ENCODE measurements at places on chromosomes 6 and 20. TPM values are rescaled to one million over a fixed set of nuclear protein-coding genes. Genes with fewer than 3 reads are reported as not detected.
A peak's percentile ranks its signal among the peaks of the same experiment; 100 is the strongest.

The SPAG4 gene
- 1.3 TPM for total RNA-seq

The TUBB2B gene
- total RNA-seq = not detected

- H3K36me3 ChIP-seq = no peaks in the 10 kb centered on the region
- no peaks in the 10 kb centered on the region for H3K27me3 ChIP-seq
- no peak for DNase-seq
- H3K4me1 ChIP-seq = peaks cover 10% of the 10 kb centered on the region
Observed at GRCh38 chr6:158706369-158706982, 56.6 kb downstream of the SYTL3 start.

GRCh38 chr6:1136415-1136774, 175.5 kb upstream of the FOXQ1 start:
- H3K27ac ChIP-seq = no peak overlapping the region
- H3K4me1 ChIP-seq = no peaks in the 10 kb centered on the region
- H3K27me3 ChIP-seq = no peaks in the 10 kb centered on the region
- DNase-seq = no peak
- no peak overlapping the region for H3K4me3 ChIP-seq
- H3K36me3 ChIP-seq = no peaks in the 10 kb centered on the region

GRCh38 chr20:290084-290831, at the start of gene C20orf96:
C20orf96 (minus strand) TSS chr20:290750; CDS start chr20:290610, 140 bp downstream.
- DNase-seq = peak; percentile 85
- peak within 1 kb of the TSS; percentile 68 for H3K4me3 ChIP-seq
- peak within 1 kb of the TSS; percentile 29 for H3K27ac ChIP-seq
- no peaks in the 10 kb centered on the region for H3K36me3 ChIP-seq

GRCh38 chr6:40901322-40902055, 137.5 kb downstream of the UNC5CL start:
- H3K4me1 ChIP-seq = no peaks in the 10 kb centered on the region
- H3K4me3 ChIP-seq = no peak overlapping the region
- no peaks in the 10 kb centered on the region for H3K36me3 ChIP-seq
- no peak overlapping the region for H3K27ac ChIP-seq

DNA sequence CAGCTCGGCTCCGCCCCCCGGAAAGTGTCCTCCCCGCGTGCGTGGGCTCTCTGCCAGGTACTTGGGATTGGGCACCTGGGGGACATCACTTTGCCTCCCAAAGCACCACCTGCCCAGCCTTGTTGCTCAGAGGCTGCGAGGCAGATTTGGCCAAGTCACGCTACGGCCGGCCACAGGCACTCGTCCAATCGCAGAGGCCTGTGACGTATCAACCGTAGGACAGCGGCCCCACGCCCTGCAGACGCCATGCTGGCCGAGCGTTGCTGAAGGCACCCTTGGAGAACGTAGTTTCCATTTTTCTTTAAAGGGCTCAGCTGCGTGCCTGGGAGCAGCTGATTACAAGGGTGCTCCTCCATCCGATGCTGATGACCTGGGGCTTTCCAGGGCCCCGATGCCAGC, 3.1 kb downstream of the NTSR1 start:
- no peaks in the 10 kb centered on the region for H3K36me3 ChIP-seq
- DNase-seq = no peak
- peaks cover 19% of the 10 kb centered on the region for H3K27me3 ChIP-seq
- H3K27ac ChIP-seq = no peak overlapping the region
- H3K4me3 ChIP-seq = no peak overlapping the region

DNA sequence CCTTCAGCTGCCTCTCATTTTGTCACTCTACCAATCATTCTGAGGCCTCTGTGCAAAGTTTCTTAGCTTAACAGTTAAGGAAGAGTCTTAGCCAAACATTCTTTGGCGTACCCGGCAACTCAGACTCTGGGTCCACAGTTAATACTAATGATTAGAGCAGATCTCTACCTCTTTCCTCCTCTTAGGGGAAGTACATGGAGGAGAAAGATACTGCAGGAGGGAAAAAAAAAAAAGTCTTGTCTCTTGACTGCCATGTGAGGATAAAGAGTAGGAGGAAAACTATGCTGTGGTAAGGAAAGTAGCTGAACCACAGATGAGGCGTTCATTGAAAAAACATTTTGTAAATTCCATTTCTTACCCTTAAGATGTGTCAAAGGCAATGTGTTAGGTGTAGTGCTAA, 44.0 kb upstream of the MARCKS start:
- no peaks in the 10 kb centered on the region for H3K4me1 ChIP-seq
- DNase-seq = no peak
- H3K36me3 ChIP-seq = no peaks in the 10 kb centered on the region
- H3K27me3 ChIP-seq = no peaks in the 10 kb centered on the region
- no peak overlapping the region for H3K27ac ChIP-seq

- H3K27ac ChIP-seq = no peak overlapping the region
- no peaks in the 10 kb centered on the region for H3K36me3 ChIP-seq
- no peaks in the 10 kb centered on the region for H3K4me1 ChIP-seq
- DNase-seq = no peak
- H3K4me3 ChIP-seq = no peak overlapping the region
Observed at GRCh38 chr6:14968056-14968637, 277.7 kb upstream of the JARID2 start.

- no peaks in the 10 kb centered on the region for H3K36me3 ChIP-seq
- no peaks in the 10 kb centered on the region for H3K4me1 ChIP-seq
Observed at GRCh38 chr6:113707194-113707593, 150.0 kb upstream of the MARCKS start.

GRCh38 chr6:164109770-164110140, 695.2 kb downstream of the QKI start:
- H3K4me1 ChIP-seq = no peaks in the 10 kb centered on the region
- no peak overlapping the region for H3K4me3 ChIP-seq
- DNase-seq = no peak
- no peak overlapping the region for H3K27ac ChIP-seq

DNA sequence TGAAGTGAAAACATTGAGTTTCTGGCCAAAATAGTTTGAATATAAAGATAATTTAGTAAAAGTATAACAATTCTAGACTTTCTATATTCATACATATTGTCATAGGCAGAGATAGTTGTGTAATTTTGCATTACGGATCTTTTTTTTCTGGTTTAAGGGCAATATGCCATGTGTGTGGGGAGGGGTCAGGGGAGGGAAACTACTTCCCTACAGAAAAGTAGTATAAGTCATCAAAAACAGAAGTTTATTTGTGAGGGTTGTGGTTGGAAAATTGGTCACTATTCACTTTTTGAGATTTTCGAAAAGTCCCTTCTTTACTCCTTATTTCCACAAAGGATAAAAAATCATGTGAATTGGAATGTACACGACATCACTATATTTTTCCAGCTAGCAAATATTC, 288.2 kb upstream of the PREP start:
- H3K27ac ChIP-seq = no peak overlapping the region
- H3K4me3 ChIP-seq = no peak overlapping the region
- no peaks in the 10 kb centered on the region for H3K27me3 ChIP-seq
- no peak for DNase-seq
- H3K36me3 ChIP-seq = no peaks in the 10 kb centered on the region
- H3K4me1 ChIP-seq = no peaks in the 10 kb centered on the region

- no peak overlapping the region for H3K27ac ChIP-seq
- no peaks in the 10 kb centered on the region for H3K36me3 ChIP-seq
- no peak overlapping the region for H3K4me3 ChIP-seq
- DNase-seq = no peak
- H3K4me1 ChIP-seq = no peaks in the 10 kb centered on the region
- no peaks in the 10 kb centered on the region for H3K27me3 ChIP-seq
Observed at GRCh38 chr6:70110126-70111022, 192.5 kb downstream of the COL9A1 start.

DNA sequence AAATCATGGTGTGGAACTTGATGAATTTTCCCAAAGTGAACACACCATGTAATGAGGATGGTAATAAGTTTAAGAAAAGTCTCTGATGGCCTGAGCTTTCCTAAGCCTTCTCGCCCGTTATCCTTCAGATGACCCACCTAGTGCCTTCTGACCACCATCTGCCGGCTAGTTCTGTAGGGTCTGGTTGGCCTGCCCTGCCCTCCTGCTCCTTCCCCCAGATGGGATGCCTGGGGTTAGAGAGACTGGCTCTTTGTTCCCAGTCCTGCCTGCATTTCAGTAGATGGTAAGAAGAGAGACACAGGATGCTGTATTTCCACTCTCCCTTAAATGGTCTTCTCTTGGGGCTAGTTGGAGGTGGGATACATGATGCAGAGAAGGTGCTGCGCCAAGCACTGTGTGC, 43.0 kb downstream of the TIAM2 start:
- no peaks in the 10 kb centered on the region for H3K36me3 ChIP-seq
- DNase-seq = no peak
- no peaks in the 10 kb centered on the region for H3K27me3 ChIP-seq
- no peak overlapping the region for H3K27ac ChIP-seq
- no peaks in the 10 kb centered on the region for H3K4me1 ChIP-seq
- H3K4me3 ChIP-seq = no peak overlapping the region

- H3K36me3 ChIP-seq = no peaks in the 10 kb centered on the region
- DNase-seq = no peak
- peaks cover 2% of the 10 kb centered on the region for H3K4me1 ChIP-seq
- H3K27ac ChIP-seq = no peak overlapping the region
Observed at GRCh38 chr20:54227241-54227640, 19.4 kb downstream of the PFDN4 start.

- no peak overlapping the region for H3K27ac ChIP-seq
- peaks cover 4% of the 10 kb centered on the region for H3K27me3 ChIP-seq
- no peaks in the 10 kb centered on the region for H3K36me3 ChIP-seq
- peaks cover 10% of the 10 kb centered on the region for H3K4me1 ChIP-seq
- no peak for DNase-seq
- H3K4me3 ChIP-seq = no peak overlapping the region
Observed at GRCh38 chr6:16168858-16169257, 40.0 kb downstream of the MYLIP start.

DNA sequence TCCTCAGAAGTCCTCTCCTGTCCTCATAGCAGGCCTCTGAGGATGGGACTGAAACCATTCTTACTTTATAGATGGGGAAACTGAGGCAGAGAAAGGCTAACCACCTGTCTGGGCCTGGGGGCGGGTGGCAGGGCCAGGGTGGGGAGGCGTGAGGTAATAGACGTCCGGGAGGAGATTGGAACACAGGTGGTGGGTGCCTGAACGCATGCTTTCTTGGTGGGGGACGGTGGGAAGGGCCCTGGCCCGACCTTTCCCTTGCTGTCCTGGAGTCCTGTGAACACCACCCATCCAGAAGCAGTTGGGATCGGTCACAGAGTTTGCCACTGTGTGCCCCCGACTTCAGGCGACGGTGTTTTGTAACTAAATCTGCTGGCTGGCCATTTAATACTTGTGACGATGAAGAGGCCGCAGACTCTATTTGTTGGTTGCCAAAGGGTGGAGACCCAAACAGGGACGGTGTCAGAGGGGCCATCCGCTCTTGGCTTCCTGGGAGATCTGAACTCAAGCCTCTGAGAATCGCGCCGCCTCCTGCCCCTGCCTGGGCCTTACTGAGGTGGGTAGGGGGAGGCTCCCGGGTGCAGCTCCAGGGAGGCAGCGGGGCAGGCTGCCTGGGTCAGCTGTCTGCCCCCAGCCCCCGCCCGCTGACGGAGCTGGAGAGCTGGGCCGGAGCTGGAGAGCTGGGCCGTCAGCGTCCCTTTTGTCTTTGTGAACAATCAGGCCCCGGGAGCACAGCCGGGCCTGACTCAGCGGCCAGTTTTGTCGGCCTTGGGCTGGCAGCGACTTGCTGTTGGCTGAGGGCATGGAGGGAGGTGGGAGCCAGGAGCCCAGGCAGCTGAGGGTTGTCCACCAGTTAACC, 4.1 kb downstream of the RBM38 start:
- no peaks in the 10 kb centered on the region for H3K27me3 ChIP-seq
- peaks cover 78% of the 10 kb centered on the region for H3K4me1 ChIP-seq
- no peak for DNase-seq
- peaks cover 48% of the 10 kb centered on the region for H3K36me3 ChIP-seq

DNA sequence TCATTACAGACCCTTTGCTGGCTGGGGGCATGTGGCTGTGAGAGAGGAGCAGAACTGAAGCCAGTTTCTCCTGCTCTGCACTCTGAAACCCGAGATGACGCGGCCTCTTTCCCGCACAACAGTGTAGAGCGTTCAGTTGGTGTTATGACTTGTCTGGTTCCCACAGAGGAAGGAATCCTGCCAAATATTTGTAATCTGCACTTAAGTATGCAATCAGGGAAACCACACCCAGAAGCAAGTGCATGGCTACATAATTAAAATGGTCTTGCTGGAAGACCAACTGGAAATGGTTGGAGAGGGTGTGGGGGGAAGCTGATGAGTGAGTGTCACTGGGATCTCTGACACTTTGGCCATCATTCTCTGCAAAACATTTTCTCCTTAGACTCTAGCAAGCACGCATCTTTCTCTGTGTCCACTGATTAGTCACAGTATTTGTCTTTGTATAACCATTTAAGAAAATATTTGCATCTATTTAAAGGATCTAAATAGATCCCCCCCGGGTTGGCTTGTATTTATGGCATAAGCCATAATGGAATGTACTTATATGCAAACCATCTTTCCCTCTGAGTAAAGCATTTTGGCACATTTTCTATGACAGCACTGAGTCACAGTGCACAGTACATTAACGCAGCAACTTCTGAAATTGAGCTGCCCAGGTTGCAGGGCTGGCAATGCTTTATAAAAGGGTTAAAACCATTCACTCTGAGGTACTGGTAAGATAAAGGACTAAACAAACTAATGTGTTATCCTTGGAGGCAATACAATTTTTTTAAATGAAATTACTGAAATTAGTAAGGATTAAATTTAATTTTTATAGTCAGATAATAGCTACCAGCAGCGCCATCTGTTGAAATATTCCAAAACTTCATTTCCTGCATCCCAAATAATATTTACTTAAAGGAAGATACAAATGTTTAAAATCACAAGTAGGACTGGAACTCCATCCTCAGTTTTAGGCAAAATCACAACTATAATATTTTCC, 76.7 kb downstream of the FOXC1 start:
- H3K4me1 ChIP-seq = no peaks in the 10 kb centered on the region
- H3K36me3 ChIP-seq = no peaks in the 10 kb centered on the region
- no peak overlapping the region for H3K4me3 ChIP-seq
- H3K27ac ChIP-seq = no peak overlapping the region
- DNase-seq = no peak

DNA sequence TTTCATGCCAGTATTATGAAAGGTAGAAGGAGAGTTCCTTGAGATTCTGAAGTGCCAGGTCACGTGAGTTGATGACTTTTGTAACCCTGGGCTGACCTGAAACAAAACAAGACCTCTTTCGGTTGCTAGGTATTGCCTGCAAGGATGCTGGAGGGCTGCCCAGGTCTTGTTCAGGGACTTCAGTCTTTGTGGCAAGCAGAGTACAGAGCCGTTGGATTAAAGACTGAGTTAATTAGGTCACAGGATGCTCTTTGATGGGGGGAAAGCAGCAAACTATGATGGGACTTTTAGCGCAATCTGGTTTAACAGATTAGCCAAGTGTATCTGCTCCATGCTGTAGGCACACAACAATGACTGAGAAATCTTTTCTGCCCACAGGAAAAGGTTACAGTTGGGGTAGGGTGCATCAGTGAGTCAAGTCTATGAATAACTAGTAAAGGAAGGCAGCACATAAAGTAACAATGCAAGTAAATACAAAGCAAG, 12.8 kb upstream of the ELOVL5 start:
- H3K27me3 ChIP-seq = no peaks in the 10 kb centered on the region
- H3K4me1 ChIP-seq = peaks cover 53% of the 10 kb centered on the region
- no peaks in the 10 kb centered on the region for H3K36me3 ChIP-seq
- peak overlapping the region; percentile 99 for H3K27ac ChIP-seq
- H3K4me3 ChIP-seq = no peak overlapping the region

GRCh38 chr6:15493437-15494168, 169.2 kb downstream of the DTNBP1 start:
- no peak for DNase-seq
- no peak overlapping the region for H3K4me3 ChIP-seq
- peaks cover 7% of the 10 kb centered on the region for H3K4me1 ChIP-seq

Measured in CD4-positive, alpha-beta memory T cell (primary cell).